ENCODE measurements at places on chromosomes 1 and 21.
A peak's percentile ranks its signal among the peaks of the same experiment; 100 is the strongest.

- no peak for DNase-seq
Measured at GRCh38 chr1:20194224-20194623, 7.9 kb upstream of the PLA2G2C start.

DNA sequence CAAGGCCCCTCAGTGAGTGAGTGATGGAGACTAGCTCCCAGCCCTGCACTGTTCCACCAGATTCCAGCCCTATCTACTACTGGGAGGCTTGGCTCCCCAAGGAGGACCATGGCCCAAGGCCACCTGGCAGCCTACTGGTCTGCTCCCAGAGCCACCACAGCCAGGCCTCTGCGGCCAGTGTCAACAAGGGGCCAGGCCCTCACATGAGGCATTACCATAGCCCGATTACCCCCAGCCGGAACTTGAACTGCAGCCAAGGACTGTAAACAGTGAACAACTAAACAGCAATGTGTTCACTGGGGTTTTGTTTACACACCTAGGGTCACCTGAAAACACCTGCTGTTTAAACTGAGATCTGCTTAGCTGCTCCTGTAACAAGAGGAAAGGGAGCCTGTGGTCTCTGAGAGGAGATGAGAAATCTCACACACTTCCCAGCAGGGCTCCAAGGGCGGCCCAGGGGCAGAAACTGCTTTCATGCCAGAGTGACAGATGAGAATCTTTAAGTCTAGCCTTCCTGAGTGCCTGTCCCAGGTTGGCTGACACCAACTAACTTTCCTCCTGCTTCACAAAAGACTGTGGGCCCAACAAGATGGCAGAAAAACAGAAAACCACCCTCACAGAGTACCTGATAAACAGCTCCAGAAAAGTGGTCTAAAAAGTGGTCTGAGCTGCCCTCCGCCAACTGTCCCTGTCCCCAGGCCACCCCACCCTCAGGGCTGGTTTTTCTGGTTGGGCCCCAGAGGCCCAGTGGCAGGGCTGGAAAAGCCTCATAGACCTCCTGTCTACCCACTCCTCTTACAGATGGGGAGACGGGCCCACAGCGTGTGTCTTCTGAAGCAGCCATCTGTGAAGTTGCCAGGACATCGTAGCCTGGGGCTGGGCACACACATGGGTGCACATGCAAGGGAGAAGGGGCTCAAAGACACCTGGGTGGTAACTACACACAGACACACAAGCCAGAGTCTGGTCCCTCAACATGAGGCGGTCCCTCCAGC is 28.8 kb downstream of the MEF2D start:
- no peak for DNase-seq

DNA sequence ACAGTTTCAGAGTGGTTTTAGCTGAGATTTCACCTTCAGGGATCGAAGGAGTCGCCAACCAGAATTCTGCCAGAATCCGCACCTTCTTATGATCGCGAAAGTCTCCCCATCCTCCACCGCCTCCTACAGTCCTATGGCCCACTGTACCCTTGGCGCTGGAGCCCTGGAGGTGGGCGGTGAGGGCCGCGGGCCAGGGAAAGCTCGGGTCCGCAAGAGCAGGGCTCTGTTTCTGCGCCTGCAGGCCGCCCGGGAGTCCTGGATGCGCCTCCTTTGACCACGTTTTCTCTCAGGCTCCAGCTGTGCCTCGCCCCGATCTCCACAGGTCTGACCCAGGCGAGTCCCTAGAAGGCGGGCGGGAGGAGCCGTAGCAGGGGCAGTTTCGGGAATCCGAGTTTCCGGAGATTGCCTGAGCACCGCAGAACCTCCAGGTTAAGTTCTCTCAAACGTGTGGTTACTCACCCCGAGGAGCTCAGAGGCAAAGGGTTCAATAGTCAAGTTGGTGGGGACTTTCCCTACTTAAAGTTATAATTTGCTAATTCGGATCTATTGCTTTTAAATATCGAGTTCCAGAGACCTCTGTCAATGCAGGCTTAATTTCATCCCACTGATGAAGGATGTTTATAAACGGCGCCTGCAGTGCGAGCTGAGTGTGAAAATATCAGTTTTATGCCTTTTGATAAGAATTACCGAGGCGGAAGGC is 3.2 kb upstream of the LHX8 start:
- no peak for DNase-seq

GRCh38 chr1:53384796-53385195 is 56.9 kb upstream of the LRP8 start:
- DNase-seq = no peak

DNA sequence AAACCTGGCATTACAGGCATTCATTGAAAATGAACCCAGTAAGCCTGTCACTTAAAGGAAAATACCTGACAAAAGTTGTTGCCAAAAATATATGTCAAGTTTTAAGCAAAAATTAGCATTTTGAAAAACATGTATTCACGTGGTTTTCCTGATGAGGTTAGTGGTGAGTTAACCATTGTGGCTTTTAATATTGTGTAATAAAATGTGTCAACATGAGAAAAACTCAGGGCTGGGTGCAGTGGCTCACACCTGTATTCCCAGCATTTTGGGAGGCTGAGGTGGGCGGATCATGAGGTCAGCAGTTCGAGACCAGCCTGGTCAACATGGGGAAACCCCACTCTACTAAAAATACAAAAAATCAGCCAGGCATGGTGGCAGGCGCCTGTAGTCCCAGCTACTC is 731.4 kb downstream of the KCNT2 start:
- no peak for DNase-seq

- DNase-seq = no peak
Measured at GRCh38 chr1:5992814-5993555, 760 bp upstream of the NPHP4 start.

- DNase-seq = no peak
Measured at GRCh38 chr1:7121622-7121988, 336.4 kb downstream of the CAMTA1 start.

DNA sequence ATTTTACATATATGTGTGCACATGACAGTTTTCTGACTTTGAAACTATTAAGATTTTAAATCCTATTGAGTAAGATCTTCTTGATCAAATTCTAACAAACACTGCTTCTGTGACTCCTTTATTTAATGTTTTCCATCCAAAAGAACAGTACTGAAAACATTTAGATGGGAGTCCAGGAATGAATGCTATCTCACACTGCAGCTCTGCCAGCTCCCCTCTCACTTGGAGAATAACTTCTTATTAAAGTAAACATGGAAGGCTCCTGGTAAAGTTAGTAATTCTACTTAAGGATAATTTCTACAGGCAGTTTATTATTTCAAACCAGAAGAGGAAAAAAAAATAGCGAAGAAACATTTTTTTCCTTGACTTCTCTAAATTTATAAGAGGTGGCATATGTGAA is 349.1 kb downstream of the DPYD start:
- DNase-seq = no peak

- DNase-seq = no peak
Measured at GRCh38 chr1:173768827-173769226, 54.0 kb downstream of the KLHL20 start.

- no peak for DNase-seq
Measured at GRCh38 chr1:54766726-54767125, 2.4 kb upstream of the PARS2 start.

- no peak for DNase-seq
Measured at GRCh38 chr1:209168204-209168603, 415.3 kb upstream of the CAMK1G start.

DNA sequence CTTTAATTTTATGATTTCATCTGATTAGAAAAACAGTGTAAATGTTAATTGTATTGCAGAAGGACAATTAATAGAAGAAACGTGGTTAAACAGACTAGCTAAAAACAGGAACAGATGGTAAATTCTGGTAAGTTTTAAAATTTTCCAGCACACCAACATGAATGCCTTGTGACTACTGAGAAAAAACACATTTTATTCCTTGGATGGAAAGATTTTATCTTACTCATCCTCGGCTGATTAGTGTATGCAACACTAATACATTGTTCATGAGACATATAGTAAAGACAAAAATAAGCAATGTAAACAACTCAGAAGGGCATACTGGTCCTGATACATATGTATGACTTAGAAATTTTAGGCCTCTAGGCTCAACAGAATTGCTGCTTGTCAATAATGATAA is 4.9 kb upstream of the AK5 start:
- DNase-seq = no peak

DNA sequence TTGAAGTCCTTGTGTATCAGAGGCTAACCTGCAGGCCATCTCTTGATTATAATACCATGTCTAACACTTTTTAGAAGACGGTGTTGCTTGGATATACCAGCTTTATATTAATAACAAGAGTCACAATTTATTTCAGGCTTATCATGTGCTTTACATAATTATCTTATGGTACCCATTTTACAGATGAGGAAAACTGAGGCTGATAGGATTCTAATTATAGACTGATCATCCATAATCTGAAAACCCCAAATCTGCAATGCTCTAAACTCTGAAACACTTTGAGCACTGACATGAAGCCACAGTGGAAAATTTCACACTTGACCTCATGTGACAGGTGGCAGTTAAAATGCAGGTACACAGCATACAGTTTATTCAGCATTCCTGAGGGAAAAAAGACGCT is 7.2 kb upstream of the RPL11 start:
- DNase-seq = no peak

DNA sequence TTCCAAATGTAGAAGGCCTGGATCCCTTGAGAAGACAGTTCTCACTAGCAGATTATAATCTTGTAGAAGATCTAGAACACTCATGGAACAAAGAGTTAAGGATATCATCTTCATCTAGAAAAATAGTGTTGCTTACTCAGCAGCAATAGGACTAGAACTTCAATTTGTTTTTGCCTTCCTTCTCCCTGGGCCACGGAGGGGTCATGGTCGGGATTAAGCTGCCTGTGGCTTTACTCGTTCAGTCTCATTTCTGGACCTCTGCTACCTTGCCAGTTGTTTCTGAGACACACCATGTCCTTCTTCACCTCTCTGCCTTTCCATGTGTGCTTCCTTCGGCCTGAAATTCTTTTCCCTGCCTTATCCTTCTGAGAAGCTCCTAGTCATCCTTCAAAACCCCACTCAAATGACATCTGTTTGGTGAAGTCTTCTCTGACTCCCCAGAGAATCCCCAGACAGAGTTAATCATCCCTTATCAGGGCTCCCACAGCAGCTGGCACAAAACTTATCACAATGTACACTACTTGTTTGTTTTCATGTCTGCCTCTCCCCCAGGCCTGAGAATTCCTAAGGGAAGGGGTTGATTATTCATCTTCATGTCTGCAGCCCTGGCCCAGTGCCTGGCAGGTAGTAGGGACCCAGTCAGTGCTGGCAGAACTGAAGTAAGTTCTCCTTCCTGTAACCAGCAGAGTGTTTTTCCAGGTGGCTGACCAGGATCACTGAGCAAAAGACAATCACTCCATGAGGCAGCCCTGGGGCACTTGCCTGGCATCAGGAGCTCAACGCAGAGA is 15.5 kb upstream of the SNX27 start:
- no peak for DNase-seq

- DNase-seq = no peak
Measured at GRCh38 chr1:116152950-116153691, 41.9 kb downstream of the MAB21L3 start.

- no peak for DNase-seq
Measured at GRCh38 chr1:11741919-11742558, 6.1 kb downstream of the AGTRAP start.

DNA sequence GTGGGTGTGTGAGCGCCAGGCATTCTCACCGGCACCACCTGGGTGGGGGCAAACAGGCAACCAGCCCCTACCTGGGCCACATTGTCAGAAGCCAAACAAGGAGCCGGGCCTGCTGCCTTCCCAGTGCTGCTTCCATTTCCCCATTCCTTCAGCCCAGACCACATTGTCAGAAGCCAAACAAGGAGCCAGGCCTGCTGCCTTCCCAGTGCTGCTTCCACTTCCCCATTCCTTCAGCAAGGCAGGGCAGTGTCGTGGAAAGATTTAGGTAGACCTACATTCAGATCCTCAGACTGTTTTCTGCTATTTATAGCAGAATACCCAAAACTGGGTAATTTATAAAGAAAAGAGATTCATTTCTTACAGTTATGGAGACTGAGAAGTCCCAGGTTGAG is 47.0 kb upstream of the EFHD2 start:
- peak; percentile 8 for DNase-seq

GRCh38 chr1:174769961-174770549 is 229.7 kb upstream of the CACYBP start:
- DNase-seq = peak; percentile 54

- DNase-seq = no peak
Measured at GRCh38 chr1:65063025-65063424, 85.0 kb upstream of the AK4 start.

DNA sequence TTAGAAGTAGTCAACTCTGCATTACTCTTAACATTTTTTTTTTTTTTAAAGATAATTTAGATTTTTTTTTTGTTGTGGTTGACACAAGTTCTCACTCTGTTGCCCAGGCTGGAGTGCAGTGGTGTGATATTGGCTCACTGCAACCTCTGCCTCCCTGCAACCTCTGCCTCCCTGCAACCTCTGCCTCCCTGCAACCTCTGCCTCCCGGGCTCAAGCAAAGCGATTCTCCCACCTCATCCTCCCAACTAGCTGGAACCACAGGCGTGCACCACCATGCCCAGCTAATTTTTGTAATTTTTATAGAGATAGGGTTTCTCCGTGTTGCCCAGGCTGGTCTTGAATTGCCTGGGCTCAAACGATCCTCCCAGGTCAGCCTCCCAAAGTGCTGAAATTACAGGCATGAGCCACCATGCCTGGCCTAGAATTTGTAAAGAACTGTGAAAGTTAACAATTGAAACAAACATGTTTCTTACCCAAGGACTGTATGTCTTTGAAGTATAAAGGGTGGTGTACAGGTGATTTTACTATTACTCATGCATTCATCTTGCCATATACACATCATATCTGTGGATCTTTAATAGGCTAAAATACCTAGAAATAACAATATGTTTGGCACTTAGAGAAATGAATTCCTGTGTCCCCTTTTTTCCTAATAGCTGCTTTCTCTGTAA is 114.7 kb downstream of the ATP5PO start:
- no peak for DNase-seq

DNA sequence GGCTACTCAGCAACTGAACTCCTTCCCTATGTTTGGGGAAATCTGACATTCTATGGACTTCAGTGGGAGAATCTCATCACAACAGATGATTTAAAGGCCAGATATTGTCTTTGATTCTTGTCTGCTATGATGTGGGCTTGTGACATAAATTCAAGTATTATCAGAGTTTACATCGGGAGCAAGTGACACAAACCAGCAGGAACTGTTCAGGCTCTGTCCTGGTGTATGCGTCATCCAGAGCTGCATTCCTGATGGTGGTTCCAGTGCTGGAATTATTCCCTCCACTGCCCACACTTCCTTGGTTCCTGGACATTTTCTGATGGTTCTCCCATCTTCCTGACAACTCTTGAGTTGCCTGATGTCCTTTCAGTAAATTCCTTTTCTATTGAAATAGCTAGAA is 10.8 kb upstream of the LSM10 start:
- no peak for DNase-seq

DNA sequence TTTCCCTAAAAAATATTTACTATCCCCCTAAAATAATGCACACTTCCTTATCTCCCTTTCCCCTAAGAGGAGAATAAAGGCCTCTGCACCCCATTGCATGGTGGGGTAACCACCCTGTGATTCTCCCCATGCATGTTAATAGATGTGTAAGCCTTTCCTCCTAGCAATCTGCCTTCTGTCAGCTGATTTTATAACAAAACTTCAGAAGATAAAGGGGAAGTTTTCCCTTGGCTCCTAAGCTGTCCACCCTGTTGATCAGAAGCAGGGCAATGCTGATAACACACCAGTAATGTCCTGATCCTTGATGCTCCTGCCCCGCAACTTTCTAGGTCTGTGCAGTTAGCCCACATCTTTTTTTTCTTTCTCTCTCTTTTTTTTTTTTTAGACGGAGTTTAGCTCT is 11.4 kb upstream of the RNF187 start:
- DNase-seq = peak; percentile 39

Data from inflammatory macrophage (primary cell).